Hypothalamus (tissue), 51 donors: ENCODE measurements at places on chromosomes 11 and 22.

GRCh38 chr22:41127451-41127850 lies 35.1 kb downstream of the EP300 start:
- no peak for DNase-seq

DNA sequence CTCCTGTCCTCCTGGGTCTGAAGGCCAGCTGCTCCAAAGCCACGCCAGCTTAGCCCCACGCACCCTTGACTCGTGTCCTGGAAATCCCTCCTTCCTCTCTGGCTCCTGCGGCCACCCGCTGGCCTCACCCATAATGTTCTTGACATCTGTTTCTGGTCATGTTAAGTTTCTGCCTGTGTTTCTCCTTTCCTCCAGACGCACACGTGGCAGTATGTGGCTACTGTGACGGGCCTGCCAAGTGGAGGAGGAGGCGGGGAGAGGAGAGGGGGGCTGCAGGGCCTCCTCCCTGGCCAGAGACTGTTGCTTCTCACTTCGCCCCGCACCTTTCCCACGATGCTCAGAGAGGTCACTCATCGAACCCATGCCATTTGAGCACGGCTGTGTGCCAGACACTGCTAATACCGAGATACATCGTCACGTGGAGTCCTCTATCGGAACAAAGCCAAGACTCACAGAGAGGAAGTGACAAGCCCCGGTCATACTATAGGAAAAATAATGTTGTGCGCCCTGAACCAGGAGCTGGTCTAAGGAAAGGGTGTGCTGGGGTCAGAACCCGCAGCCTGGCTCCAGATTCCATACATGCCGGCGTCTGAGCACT lies 11.5 kb downstream of the C1QTNF6 start:
- no peak for DNase-seq

- no peak for DNase-seq
These were observed 13.3 kb downstream of the WT1 start for GRCh38 chr11:32421992-32422391.

GRCh38 chr11:93407777-93408401 lies 77.3 kb downstream of the DEUP1 start:
- no peak for DNase-seq

DNA sequence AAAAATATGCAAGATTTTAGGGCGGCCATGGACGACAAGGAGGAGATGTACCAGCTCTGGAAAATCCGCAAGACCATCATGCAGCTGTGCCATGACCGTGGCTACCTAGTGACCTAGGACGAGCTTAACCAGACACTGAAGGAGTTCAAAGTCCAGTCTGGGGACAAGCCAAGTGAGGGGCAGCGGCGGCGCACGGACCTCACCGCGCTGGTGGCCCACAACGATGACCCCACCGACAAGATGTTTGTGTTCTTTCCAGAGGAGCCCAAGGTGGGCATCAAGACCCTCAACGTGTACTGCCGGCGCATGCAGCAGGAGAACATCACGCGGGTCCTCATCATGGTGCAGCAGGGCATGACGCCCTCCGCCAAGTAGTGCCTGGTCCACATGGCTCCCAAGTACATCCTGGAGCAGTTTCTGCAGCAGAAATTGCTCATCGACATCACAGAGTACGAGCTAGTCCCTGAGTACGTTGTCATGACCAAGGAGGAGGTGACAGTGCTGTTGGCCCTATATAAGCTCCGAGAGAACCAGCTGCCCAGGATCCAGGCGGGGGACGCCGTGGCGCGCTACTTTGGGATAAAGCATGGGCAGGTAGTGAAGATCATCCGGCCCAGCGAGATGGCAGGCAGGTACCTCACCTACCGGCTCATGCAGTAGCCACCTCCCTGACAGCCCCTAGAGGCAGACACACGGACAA lies 43.5 kb upstream of the ZC3H12C start:
- DNase-seq: no peak

DNA sequence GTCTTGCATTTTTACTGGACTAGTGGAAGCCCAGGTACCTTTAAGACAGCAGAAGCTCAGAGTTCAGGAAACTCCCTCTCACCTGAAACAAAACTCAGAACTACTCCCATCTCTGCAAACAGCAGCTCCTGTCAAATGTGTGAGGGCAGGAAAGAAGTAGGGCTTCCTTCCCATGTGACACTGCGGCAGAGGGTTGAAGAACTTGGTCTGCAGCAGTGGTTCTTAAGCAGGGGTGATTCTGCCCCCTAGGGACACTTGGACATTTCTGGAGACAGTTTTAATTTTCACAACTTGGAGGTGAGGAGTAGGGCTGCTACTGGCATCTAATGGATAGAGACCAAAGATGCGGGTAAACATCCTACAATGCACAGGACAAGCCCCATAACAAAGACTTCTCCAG lies 63.4 kb downstream of the RCN1 start:
- DNase-seq: no peak

DNA sequence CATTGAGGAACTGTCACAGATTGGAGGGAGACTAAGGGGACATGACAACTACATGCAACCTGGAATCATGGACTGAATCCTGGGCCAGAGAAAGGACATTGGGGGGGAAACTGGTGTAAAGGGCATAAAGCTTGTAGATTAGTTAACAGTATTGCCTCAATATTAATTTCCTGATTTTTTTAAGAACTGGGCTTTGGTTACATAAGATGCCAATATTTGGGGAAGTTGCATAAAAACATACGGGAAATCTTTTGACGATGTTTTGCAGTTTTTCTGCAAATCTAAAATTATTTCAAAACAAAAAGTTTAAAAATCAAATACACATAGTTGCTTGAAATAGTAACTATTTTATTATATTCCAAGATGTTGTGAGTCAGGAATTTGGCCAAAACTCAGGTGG lies 2.9 kb upstream of the FOLR3 start:
- no peak for DNase-seq

- DNase-seq: no peak
These were observed 8.1 kb downstream of the DIXDC1 start for GRCh38 chr11:111945198-111945597.

- no peak for DNase-seq
These were observed 20.1 kb upstream of the OR9Q1 start for GRCh38 chr11:58003591-58003990.

DNA sequence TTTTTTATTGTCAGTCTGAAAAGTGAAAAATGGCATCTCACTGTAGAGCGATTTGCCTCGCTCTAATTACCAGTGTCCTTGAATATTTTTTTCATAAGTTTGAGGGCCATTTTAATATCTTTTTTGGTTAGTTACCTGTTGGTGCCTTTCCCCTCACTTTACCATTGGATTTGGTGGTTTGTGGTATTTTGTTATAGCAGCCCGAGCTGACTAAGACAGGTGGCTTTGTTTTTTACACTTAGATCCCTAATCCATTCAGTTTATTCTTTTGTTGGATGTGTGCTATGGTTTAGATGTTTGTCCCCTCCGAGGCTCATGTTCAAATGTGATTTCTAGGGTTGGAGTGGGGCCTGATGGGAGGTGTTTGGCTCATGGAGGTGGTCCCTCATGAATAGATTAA lies 6.5 kb upstream of the CAPN5 start:
- DNase-seq: no peak

DNA sequence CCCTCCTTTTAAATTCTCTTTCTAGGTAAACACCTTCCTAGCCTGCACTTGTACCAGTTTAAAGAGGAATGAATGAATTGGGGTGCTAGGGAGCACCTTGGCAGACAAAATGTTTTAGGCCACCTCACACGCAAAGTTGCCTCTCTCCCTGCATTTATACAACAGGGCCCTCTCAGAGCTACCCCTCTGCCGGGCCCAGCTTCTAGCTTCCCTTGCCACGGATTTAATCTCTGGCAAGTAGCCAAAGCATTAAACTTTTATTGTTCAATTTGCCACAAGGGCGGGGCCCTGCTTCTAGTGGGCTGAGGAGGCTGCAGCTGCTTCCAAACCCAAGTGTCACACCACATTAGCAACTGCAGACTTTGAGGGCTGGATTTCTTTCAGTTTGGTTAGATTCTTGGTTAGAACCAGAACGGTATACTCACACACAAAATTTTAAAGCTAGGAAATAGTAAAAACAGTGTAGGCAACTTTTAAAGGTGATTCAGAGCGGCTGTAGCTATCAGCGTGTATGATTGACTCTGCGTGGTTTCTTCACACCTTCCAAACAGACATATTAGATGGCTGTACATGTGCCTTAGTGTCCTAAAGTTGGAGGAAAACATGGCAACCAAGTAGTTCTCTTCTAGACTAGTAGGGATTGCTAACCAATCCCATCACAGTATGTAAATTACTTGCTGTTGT lies 6.5 kb downstream of the KREMEN1 start:
- DNase-seq: no peak
